A549 treated with Mapracorat at 1 μM for 4 hours (cell line): ENCODE measurements at places on chromosomes 16 and 17. TPM values are rescaled to one million over a fixed set of nuclear protein-coding genes. Genes with fewer than 3 reads are reported as not detected.

OR2C1 gene
- total RNA-seq: not detected in 5 replicates

PSMD11 gene
- total RNA-seq: 172 to 220 TPM (median 188 TPM) in 5 replicates

ABAT gene
- total RNA-seq: 0.26 to 0.35 TPM (median 0.31 TPM) in 5 replicates

NPIPB5 gene
- total RNA-seq: 19.6 to 31.7 TPM (median 25.6 TPM) in 5 replicates

KCNG4 gene
- total RNA-seq: not detected in 5 replicates

CD68 gene
- 26.4 to 36.3 TPM (median 34.8 TPM) in 5 replicates for total RNA-seq

PPM1E gene
- total RNA-seq: 0.02 to 0.08 TPM (median 0.05 TPM) in 5 replicates

ZFP3 gene
- total RNA-seq: 0.77 to 1.2 TPM (median 0.95 TPM) in 5 replicates

NTN3 gene
- total RNA-seq: 0.13 TPM in 1 of 5 replicates, not detected in the others

CACNG3 gene
- total RNA-seq: not detected in 5 replicates

LASP1 gene
- 238 to 266 TPM (median 257 TPM) in 5 replicates for total RNA-seq

SMTNL2 gene
- 0.15 to 0.97 TPM (median 0.36 TPM) in 5 replicates for total RNA-seq

WNT9B gene
- not detected in 5 replicates for total RNA-seq

GGT6 gene
- total RNA-seq: not detected in 5 replicates

ACSM3 gene
- 3.6 to 5.1 TPM (median 4.3 TPM) in 5 replicates for total RNA-seq

WFDC1 gene
- total RNA-seq: 0.27 TPM in 1 of 5 replicates, not detected in the others

ANKRD40CL gene
- not detected in 5 replicates for total RNA-seq

KRTAP3-1 gene
- total RNA-seq: 0.35 TPM in 1 of 5 replicates, not detected in the others

RAB34 gene
- 206 to 245 TPM (median 234 TPM) in 5 replicates for total RNA-seq

MYH13 gene
- not detected in 5 replicates for total RNA-seq

TBC1D3I gene
- total RNA-seq: 0.23 to 0.35 TPM (median 0.27 TPM) in 3 of 5 replicates, not detected in the others

GRB2 gene
- 83.4 to 98.5 TPM (median 95.9 TPM) in 5 replicates for total RNA-seq

PRSS8 gene
- total RNA-seq: 1.1 to 2.2 TPM (median 1.5 TPM) in 5 replicates

HID1 gene
- total RNA-seq: 10.4 to 15.2 TPM (median 13.9 TPM) in 5 replicates

RND2 gene
- 0.11 to 0.19 TPM (median 0.16 TPM) in 5 replicates for total RNA-seq

KRT23 gene
- 0.08 to 0.15 TPM (median 0.08 TPM) in 3 of 5 replicates, not detected in the others for total RNA-seq

SCARF1 gene
- 0.20 to 0.38 TPM (median 0.27 TPM) in 5 replicates for total RNA-seq

TNS4 gene
- total RNA-seq: 196 to 254 TPM (median 237 TPM) in 5 replicates

NPIPA3 gene
- 1.0 to 1.8 TPM (median 1.6 TPM) in 5 replicates for total RNA-seq

TNRC6A gene
- 27.9 to 33.4 TPM (median 30.3 TPM) in 5 replicates for total RNA-seq

CHST6 gene
- total RNA-seq: 0.14 to 0.20 TPM (median 0.16 TPM) in 5 replicates

ACADVL gene
- total RNA-seq: 329 to 477 TPM (median 426 TPM) in 5 replicates

SYT17 gene
- total RNA-seq: 9.7 to 13.1 TPM (median 11.0 TPM) in 5 replicates

ASGR2 gene
- 0.19 TPM in 1 of 5 replicates, not detected in the others for total RNA-seq

CDH1 gene
- 3.9 to 4.5 TPM (median 4.2 TPM) in 5 replicates for total RNA-seq

KRT14 gene
- 0.18 to 0.34 TPM in 2 of 5 replicates, not detected in the others for total RNA-seq

NPIPA5 gene
- total RNA-seq: 0.39 to 1.9 TPM (median 0.44 TPM) in 3 of 5 replicates, not detected in the others

SLC2A4 gene
- total RNA-seq: 0.28 to 0.57 TPM (median 0.35 TPM) in 5 replicates
